A673 (cell line): ENCODE measurements at places on chromosomes 2 and 18.

- H3K36me3 ChIP-seq, result no peaks in the 10 kb centered on the region
- no peak for DNase-seq
- no peak overlapping the region for H3K27ac ChIP-seq
- H3K27me3 ChIP-seq, result no peaks in the 10 kb centered on the region
- no peak overlapping the region for H3K4me3 ChIP-seq
These were observed 107.4 kb downstream of the POLR1A start for GRCh38 chr2:85998071-85998991.

DNA sequence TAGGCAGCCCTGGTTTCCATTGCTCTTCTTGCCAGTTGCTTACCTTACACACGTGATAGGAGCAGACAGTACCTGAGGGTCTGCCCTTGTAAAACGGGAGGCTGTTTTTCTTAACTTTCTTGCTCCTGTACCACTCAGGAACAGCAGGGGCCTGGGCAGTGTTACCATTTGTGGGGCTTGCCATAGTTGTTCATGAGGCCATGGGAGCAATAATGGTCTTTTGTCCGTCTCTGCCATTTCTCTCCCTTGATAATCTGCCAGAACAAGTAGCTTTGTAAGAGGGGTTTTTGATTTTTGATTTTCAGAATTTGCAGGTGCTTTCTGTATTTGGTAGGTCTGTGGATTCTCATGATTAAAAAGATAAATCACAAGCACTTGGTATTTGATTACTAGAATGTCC is 259.0 kb downstream of the PHLPP1 start:
- no peaks in the 10 kb centered on the region for H3K4me1 ChIP-seq
- no peaks in the 10 kb centered on the region for H3K36me3 ChIP-seq
- no peak for DNase-seq
- H3K27ac ChIP-seq, result no peak overlapping the region

DNA sequence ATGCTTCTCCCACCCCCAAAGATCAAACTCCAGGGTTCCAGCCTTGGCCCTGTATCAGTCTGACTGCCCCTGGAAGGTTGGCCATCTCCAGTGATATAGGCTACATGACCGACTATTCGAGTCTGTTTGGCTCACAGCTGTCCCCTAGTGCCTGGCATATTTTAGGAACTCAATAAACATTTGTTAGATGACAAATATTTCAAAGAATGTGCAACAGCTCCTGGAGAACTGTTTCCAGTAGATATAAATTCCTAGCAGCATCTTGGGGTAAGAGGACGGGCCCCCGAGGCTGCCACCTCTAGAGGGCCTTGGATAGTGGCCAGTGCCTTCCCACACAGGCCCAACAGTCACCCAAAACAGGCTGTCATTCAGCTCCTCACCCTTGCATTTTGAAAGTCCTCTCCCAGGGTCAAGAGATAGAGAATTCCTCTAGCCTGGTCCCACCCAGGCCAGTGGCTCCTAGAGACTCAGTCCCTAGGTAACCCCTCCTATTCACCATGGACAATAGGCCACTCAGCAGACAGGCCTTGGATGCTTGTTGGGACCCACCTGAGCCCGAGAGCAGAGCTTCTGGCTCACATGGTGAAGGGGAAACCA is 45.1 kb upstream of the ATP6V1B1 start:
- DNase-seq, result no peak
- no peaks in the 10 kb centered on the region for H3K27me3 ChIP-seq
- no peaks in the 10 kb centered on the region for H3K36me3 ChIP-seq
- H3K4me3 ChIP-seq, result no peak overlapping the region
- no peak overlapping the region for H3K27ac ChIP-seq

DNA sequence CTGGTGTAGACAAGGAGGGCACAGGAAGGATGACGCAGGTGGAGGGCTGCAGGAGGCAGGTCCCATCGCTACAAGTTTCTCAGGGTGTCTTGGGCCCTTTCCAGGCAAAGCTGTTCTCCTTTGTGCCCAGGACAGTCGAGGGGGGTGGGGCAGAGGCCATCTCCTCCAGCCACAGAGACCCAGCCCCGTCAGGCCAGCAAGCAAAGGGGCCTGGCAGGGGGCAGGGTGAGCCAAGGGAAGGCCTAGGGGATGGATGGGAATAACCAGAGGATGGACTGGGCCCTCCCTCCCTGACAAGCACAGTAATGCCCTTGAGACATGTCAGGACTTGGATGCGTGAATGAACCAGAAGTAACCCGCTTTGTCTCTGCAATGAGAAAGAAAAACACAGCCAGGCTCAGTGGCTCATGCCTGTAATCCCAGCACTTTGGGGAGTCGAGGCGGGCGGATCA is 6.3 kb downstream of the TCF23 start:
- H3K4me1 ChIP-seq, result no peaks in the 10 kb centered on the region
- DNase-seq, result no peak
- H3K27me3 ChIP-seq, result no peaks in the 10 kb centered on the region
- no peak overlapping the region for H3K4me3 ChIP-seq
- H3K27ac ChIP-seq, result no peak overlapping the region
